ENCODE measurements at places on chromosomes 3 and 15. TPM values are rescaled to one million over a fixed set of nuclear protein-coding genes. Genes with fewer than 3 reads are reported as not detected.

GRCh38 chr3:134103470-134103869 is 73.7 kb upstream of the SLCO2A1 start:
- no peak for DNase-seq
- H3K27ac ChIP-seq = no peak overlapping the region
- H3K4me3 ChIP-seq = no peak overlapping the region
- H3K27me3 ChIP-seq = no peaks in the 10 kb centered on the region
- no peaks in the 10 kb centered on the region for H3K4me1 ChIP-seq

DNA sequence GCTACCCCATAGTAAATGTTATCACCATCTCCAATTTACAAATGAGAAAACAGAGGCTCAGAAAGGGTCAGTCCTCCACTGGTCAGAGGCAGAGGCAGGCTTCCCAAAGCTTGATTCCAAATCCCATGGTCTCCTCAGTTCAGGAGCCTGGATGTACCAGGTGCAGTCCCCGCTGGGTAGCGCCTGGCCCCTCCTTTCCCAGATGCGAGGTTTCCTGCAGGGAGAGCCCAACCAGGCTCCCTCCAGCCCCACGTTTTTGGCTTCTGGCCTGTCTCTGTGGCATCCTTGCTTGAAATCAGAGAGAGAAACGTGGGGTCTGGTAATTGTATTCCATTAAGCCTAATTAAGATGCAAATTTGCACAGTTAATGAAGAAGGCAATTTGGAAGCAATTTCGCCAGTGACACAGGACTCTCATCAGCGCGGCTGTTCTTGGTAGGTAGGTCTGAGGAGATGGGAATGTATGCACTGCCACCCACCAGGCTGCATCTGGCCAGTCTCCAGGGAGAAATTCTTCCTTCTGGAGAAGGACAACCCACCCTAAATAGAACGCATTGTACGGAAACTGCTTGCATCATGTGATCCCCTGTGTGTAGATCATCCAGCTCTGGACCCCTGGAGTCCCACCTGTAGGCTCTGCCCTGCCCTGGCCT is 50.5 kb downstream of the HRH1 start:
- no peak overlapping the region for H3K4me3 ChIP-seq
- no peaks in the 10 kb centered on the region for H3K27me3 ChIP-seq
- H3K27ac ChIP-seq = no peak overlapping the region
- H3K36me3 ChIP-seq = no peaks in the 10 kb centered on the region
- no peaks in the 10 kb centered on the region for H3K4me1 ChIP-seq
- no peak for DNase-seq

The TRPM1 gene
- total RNA-seq = not detected

The CPLX3 gene
- total RNA-seq = not detected

The ARL14 gene
- total RNA-seq = not detected

DNA sequence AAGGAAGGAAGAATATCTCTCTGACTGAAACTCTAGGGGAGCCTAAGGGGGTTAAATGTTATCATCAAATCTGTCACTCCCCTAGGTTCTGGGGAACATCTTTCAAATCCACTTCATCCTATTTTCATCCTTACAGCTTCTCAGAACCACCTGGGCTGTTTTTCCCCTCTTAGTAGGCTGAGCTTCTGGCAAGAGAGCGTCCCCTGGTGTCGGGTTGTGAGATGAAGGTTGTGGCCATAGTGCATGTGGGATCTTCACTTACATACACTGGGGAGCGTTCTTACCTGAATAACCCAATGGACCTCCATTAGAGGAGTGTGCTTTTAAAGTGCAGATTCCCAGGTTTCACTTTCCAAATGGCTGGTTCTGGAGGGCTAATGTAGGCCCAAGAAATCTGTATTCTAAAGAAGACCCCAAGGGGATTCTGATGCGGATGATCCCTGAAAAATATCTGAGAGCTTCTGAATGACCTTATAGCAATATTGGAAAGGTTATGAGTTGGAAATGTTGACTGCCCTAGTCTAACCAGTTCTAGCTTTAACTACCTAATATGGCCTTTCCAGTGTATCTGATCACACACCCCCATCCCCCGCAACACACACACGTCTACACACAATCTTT is 663.7 kb downstream of the AGBL1 start:
- H3K27me3 ChIP-seq = no peaks in the 10 kb centered on the region
- DNase-seq = peak; percentile 38
- no peak overlapping the region for H3K27ac ChIP-seq
- H3K4me3 ChIP-seq = no peak overlapping the region
- no peaks in the 10 kb centered on the region for H3K4me1 ChIP-seq

DNA sequence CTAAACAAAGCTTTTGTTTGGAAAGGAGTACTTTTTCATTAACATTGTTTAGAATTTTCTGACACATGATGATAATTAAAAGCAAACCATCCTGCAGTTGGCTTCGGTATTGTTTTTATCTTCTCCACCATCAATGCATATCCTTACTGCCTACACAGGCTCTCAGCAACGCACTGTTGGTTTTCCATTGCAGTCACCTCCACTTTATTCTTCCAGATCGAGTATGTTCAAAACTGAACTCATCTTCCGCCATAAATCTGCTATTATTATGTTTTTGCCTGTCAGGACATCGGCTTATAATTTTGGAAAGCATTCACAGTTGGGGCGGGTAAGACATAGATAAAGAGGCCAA is 589 bp upstream of the SENP5 start:
- no peaks in the 10 kb centered on the region for H3K27me3 ChIP-seq
- H3K4me3 ChIP-seq = peak overlapping the region; percentile 48
- peak overlapping the region; percentile 85 for H3K27ac ChIP-seq
- peaks cover 27% of the 10 kb centered on the region for H3K4me1 ChIP-seq
- peaks cover 4% of the 10 kb centered on the region for H3K36me3 ChIP-seq

DNA sequence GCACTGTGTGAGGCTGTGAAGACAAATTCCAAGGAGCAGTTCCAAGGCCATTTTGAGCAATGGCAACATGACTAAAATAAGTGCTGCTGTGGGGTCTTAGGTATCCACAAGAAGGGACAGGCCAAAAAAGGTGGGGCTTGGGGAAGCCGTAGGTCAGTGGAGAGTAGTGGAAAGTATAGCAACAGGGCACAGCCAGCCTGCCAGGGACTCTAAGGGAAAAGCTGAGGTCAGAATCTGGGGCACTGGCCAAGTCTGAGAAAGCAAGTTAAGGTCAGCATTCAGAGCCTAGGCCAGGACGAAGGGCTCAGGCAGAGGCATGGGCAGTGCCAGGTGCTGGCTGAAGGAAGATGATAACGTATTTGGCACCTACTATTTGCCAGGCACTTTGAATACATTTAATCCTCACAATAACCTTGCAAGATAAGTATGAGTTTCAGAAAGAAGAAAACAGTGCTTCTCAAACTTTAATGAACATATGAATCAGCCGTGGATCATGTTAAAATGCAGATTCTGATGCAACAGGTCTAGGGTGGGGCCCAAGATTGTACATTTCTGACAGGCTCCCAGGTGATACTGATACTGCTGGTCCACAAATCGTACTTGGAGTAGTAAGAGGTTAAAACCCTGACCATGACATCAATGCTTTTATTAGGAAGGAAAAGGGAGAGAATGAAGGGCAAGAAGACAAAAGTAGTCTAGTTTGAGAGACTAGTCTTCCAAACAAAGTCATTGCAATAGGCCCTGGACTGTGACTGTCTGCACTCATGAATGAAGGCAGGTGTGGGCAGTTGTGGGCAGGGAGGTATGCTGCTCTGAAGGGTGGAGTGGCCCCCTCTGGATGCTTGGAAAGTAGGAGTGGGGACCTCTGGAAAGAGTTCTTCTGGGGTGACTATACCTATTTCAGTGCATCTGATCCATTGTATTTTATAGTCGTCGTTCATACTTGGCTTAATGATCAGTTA is 106.3 kb upstream of the ANKRD28 start:
- no peak overlapping the region for H3K4me3 ChIP-seq
- H3K36me3 ChIP-seq = no peaks in the 10 kb centered on the region
- no peak for DNase-seq
- H3K4me1 ChIP-seq = no peaks in the 10 kb centered on the region
- no peak overlapping the region for H3K27ac ChIP-seq

The STARD5 gene
- total RNA-seq = 5.0 TPM

- no peaks in the 10 kb centered on the region for H3K27me3 ChIP-seq
- H3K36me3 ChIP-seq = no peaks in the 10 kb centered on the region
- H3K4me1 ChIP-seq = no peaks in the 10 kb centered on the region
- H3K27ac ChIP-seq = no peak overlapping the region
- DNase-seq = no peak
- no peak overlapping the region for H3K4me3 ChIP-seq
These were observed 95.7 kb upstream of the C3orf80 start for GRCh38 chr3:160129459-160130061.

GRCh38 chr15:36126194-36126593 is 453.2 kb upstream of the CDIN1 start:
- no peak overlapping the region for H3K4me3 ChIP-seq
- no peaks in the 10 kb centered on the region for H3K4me1 ChIP-seq
- DNase-seq = no peak
- no peak overlapping the region for H3K27ac ChIP-seq
- H3K36me3 ChIP-seq = no peaks in the 10 kb centered on the region

The CYP19A1 gene
- not detected for total RNA-seq

Data from CD4-positive, alpha-beta memory T cell (primary cell).